ENCODE measurements at places on chromosomes 6 and 20.

GRCh38 chr20:34578521-34578920, 20.0 kb downstream of the MAP1LC3A start:
- DNase-seq, result no peak

GRCh38 chr6:158584236-158584651, 24.4 kb downstream of the TMEM181 start:
- DNase-seq, result no peak

DNA sequence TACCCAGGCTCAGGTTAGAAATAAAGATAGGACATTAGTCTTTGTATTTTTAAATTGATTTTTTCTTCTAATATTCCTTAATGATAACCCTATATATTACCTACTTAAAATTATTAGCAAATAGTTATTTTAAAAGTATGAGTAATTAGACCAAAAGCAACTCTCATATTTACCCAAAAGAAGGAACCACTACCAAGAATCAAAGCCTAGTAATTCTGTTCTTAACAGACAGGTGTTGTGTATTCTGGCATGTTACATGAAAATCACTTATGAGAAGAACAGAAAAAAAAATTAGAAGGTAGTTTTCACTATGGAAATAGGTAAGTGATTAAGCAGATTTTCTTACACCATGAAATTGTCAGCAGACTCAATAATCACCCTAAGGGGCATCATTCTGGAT, 105.1 kb downstream of the ATG5 start:
- no peak for DNase-seq

DNA sequence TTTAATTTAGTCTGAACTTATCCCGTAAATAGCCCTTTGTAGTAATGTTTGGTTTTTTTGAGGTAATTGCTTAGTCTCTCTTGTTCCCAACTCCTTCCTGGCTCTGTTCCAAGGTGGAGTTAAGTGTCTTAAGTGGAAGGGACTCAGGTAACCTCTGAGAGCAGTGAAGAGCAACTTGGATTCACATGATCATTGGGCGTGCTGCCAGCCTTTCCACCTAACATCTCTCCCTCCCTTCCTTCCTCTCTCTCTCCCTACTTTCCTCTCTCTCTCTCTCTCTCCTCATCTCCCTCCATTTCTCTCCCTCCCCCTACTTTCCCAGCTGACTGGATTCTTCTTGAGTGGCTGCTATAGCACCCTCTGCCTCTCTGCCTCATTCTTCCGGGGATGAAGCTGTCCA, 232.9 kb upstream of the SASH1 start:
- no peak for DNase-seq

- DNase-seq, result peak; percentile 75
Measured at GRCh38 chr6:148760568-148761526, 14.0 kb downstream of the UST start.

- no peak for DNase-seq
Measured at GRCh38 chr20:44454306-44454963, 21.2 kb upstream of the TTPAL start.

- DNase-seq, result no peak
Measured at GRCh38 chr6:105207524-105208269, 27.9 kb upstream of the POPDC3 start.

DNA sequence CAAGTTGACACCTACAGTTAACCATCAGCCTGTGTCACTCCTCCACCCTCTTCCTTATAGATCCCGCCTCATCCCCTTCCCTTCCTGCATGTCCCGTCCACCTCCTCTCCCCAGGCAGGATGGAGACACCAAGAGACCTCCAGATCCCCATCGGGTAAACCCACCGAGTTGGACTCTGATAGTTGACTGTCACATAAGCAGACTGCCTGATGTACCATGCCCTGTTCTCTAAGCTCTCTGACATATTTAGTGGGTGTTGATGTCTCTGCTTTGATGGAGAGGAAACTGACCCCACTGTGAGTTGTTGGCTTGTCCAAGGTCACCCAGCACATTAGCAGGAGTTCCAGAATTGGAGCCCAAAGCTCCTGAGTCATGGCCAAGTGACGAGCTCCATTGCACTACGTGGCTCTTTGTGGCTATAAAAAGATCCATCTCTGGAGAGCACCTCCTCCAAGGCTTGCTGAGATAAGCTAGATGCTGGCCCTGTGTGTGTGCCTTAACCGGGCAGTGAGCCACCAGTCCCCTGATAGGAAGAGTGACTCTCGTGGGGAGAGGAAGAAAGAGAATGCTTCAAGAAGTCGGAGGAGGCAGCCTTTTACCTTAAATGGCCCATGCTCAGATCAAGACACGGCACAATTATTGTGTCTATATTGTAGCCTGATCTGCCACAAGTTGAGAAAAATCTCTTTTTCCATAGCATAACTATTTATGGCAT, 236.0 kb upstream of the ECI2 start:
- no peak for DNase-seq

DNA sequence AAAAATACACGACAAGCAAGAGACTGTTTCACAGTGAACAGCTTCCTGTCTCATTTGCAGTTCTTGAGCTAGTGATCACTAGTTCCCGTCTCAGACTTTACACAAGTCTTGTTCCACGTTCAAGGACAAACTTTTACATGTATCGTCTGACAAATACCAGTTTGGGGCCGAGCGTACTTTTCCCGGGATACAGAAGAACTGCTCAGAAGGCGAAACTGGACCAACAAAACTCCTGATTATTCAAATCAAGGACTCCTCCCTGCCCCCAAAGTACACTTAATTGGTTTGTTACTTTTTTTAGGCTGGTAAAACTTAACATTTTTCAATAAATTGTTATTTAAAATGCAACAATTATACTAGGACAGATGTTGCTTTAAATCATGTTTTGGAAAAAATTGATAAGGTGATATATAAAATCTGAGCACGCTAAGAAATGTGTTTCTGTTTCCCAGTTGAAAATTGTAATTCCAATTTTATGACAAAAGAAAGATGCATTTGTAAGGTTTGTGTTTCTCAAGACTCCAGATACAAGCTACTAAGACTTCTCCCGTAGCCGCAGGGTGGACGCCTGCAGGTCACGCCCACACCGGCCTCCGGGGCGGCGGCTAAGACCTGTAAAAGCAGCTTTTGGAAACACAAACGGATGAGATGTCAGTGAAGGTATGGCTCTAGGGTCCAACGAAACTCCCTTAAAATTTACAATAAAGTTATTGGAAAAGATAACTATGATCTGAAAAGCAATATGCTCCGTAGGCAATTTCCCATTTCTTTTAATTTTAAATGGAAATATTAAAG, 16.8 kb upstream of the TCFL5 start:
- no peak for DNase-seq

DNA sequence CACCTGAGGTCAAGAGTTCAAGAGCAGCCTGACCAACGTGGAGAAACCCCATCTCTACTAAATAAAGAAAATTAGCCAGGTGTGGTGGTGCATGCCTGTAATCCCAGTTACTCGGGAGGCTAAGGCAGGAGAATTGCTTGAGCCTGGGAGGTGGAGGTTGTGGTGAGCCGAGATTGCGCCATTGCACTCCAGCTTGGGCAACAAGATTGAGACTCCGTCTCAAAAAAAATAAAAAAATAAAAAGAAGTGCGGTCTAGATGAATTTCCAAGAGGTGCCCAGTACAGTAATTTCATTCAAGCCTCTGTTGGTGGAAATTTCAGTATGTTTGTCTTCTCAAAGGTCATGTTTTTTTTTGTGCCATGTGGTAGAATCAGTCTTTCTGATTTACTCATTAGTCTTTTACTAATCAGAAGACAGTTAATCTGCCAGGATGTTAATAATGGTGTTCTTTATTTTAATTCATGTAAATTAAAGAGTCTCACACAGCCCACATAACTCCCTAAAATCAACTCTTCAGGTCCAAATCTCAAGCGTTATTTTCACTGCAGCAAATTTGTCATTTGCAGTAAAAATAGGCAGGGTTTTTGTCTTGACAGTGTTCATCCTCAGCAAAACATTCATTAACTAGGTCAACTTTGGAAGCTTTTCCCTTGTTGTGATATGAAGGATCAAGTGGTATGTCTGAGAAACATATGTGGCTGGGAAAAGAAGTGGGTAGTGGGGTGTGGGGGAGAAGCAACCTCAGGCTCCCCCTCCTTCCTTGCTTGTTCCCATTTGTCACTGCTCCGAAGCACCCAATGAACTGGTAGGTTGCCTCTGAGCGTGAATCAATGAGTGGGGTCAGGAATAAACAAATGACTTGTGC, 13.3 kb downstream of the TP53INP2 start:
- DNase-seq, result no peak

- no peak for DNase-seq
Measured at GRCh38 chr6:2547355-2547754, 203.4 kb downstream of the MYLK4 start.

DNA sequence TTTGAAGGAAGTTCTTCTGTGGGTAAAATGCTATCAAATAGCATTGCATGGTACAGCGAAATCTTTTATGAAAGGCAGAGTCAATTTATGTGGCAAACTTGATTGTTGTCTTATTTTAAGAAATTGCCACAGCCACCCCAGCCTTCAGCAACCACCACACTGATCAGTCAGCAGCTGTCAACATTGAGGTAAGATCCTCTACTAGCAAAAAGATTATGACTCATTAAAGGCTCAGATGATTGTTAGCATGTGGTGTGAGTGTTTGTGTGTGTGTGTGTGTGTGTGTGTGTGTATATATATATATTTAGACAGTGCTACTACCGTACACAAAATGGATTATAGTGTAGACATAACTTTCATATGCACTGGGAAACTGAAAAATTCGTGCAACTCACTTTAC, 27.8 kb downstream of the LRRN4 start:
- DNase-seq, result no peak

GRCh38 chr6:6890400-6890858, 217.3 kb upstream of the RREB1 start:
- no peak for DNase-seq

GRCh38 chr20:50605136-50605535, 86.2 kb downstream of the RIPOR3 start:
- no peak for DNase-seq

DNA sequence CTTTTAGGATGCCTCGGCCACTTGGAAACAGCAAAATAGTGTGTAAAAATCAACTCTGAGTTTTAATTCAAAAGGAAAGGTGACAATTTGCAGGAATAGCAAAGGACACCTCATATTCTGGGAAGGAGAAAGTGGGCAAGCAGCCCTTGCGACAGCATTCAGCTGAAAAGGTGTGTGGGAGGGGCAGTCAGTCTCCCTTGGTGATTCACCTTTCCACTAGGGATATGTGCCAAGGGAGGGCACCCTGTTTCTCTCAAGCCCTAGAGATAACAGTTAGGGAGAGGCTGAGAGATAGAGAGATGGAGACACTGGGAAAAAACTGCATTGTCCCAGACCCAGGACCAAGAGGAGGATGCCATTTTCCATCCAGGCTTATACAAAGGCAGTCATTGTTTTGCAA, 228.1 kb downstream of the EPM2A start:
- DNase-seq, result peak; percentile 75

- DNase-seq, result peak; percentile 78
Measured at GRCh38 chr6:25302677-25303128, 23.5 kb downstream of the CARMIL1 start.

DNA sequence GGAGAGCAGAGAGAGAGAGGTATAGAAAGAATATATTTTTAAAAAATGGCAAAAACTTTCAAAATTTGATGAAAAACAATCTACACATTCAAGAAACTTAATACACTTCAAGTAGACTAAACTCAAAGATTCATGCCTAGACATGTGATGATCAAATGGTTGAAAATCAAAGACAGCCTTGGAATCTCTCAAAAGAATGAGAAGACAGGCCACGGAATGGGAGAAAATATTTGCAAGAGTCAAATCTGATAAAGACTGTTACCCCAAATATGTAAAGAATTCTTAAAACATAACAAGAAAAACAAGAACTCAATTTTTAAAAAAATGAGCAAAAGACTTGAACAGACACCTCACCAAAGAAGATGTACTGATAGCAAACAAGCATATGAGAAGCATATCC, 49.7 kb downstream of the THEMIS start:
- DNase-seq, result no peak

GRCh38 chr20:23932256-23932655, 52.7 kb upstream of the CST5 start:
- no peak for DNase-seq

- no peak for DNase-seq
Measured at GRCh38 chr6:4403828-4404227, 268.5 kb upstream of the ECI2 start.

DNA sequence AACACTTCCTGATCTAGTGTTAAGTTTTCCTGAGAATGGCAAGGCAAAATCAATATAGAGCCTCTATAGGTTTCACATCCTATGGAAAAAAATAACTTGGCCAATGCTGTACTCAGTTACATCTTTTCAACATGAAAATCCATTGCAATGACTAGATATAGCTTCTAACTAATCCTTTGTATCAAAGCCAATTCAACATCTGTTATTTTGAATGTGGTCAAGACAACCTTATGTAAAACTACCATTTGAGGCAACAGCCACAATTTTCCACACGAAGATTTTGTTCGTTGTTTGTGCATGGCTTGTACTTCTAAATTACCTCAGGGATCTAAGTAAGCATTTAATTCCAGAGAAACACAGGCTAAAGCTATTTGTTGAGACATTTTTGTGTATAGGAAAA, 637.8 kb upstream of the EYS start:
- DNase-seq, result no peak

DNA sequence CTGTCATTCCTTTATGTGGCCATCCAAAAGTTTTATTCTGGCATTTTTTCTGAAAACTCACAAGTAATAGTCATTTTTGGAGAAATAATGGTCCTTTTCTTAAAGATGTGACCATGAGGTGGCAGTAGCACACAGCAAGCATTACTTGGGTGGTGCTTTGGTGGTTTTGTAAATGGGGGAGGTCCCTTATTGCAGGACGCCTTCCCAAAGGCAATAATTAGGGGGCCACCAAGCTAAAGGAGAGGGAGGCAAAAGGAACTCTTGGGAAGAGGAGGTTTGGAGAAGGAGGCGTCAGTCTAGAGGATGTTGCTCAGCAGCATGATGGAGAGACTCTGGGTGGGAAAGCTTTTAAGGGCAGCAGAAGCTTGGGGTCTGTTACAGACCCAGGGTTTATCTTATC, 422.6 kb upstream of the MMS22L start:
- no peak for DNase-seq

DNA sequence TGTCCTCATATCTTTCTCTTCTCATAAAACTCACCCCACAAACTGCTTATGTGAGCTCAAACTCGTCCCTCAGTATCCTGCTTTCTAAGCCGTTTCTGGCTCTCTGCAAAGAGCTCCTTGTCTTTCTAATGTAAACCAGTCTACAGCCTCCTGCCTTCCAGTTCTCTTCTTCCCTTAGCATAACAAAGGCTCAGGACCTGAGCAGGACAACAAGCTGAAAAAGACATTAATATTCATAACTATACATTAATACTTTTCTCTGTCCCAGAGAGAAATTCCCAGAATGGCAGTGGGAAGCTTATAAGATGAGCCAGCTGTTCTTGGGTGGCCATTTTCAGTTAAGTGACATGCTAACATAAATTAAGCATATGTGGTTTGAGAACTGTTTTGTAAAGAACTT, 207.0 kb upstream of the TCF21 start:
- DNase-seq, result no peak

GRCh38 chr6:149135809-149136208, 181.7 kb upstream of the TAB2 start:
- DNase-seq, result no peak

- no peak for DNase-seq
Measured at GRCh38 chr6:138571181-138571580, 71.9 kb upstream of the NHSL1 start.
